LNCaP clone FGC (cell line): ENCODE measurements at places on chromosomes 2 and 18.

- no peak for DNase-seq
These were observed 13.7 kb upstream of the OTOF start for GRCh38 chr2:26491563-26492167.

GRCh38 chr18:50311650-50312049 is 24.2 kb upstream of the CXXC1 start:
- no peak for DNase-seq

GRCh38 chr18:75802681-75803080 is 375.2 kb upstream of the SMIM21 start:
- DNase-seq = peak; percentile 35

GRCh38 chr2:232238108-232238507 is 140.4 kb upstream of the ALPP start:
- DNase-seq = peak; percentile 39

- no peak for DNase-seq
These were observed 393.1 kb upstream of the LYPD1 start for GRCh38 chr2:133062931-133063665.

- no peak for DNase-seq
These were observed 4.0 kb downstream of the HES6 start for GRCh38 chr2:238235856-238236255.

DNA sequence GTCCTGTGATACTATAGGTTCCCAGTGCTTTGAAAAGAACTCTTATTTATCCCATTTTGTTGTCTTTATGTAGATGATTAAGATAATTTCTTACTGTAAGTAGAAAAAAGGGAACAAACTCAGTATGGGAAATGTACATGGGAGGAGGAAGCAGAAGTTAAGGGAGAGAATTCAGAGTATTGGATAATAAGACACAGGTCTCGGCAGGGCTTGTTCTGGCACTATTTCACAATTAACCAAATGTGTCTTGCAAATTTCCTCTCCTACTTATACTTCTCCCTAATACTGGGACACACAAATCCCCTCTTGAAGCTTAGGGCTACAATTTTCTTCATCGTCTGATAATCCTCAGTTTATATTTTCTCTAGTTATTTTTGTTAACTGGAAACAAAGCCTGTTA is 744.0 kb downstream of the ADCYAP1 start:
- DNase-seq = no peak

- DNase-seq = no peak
These were observed 66.3 kb upstream of the NABP1 start for GRCh38 chr2:191611614-191612013.

DNA sequence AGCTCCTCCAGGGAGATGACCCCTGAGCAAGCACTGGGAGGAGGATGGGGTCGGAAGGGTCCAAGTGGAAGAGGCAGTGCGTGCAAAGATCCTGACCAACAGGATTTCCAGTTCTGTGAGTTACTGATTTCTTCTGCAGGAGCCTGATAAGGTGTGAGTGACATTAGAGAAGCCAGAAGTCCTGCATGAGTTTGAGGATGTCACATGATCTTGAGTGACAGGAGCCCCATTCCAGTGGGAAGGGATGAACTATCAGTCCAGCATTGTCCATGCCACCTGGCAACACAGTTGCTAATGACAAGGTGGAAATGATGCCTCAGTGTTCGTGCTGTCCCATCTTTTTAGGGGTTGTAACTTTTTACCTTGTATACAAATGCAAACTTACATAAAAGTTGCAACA is 285.1 kb upstream of the HDAC4 start:
- no peak for DNase-seq
